ENCODE measurements at places on chromosomes 3 and 15.

- no peak for DNase-seq
Observed at GRCh38 chr15:70608144-70608543, 155.2 kb downstream of the UACA start.

DNA sequence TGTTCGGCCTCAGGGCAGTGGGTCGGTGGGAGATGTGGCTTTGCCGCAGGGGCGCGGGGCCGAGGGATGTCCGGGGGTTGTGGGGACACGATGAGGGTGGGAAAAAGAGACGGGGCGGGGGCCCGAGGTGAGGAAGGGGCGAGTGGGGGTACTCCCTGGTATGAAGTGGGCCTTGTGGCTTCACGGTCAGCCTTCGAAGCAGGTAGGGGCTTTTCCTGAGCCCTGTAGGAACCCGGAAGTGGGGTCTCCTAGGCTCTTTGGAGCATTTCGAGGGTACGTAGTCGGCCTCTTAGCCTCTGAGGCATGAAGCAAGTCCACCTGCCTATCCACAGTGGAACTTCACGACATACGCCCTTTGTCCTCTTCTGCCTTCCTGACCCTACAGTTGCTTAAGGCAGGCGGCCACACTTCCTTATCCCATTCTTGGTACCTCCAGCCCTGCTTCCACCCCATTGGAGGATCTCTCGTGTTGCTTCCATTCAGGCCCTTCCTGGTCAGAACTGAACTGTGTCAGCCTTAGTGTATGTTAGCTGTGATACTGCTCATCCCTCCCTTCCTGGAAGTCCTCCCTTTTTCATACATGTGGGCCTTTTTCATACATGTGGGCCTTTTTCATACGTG lies 389 bp downstream of the ARPC4 start:
- DNase-seq, result peak; percentile 20

DNA sequence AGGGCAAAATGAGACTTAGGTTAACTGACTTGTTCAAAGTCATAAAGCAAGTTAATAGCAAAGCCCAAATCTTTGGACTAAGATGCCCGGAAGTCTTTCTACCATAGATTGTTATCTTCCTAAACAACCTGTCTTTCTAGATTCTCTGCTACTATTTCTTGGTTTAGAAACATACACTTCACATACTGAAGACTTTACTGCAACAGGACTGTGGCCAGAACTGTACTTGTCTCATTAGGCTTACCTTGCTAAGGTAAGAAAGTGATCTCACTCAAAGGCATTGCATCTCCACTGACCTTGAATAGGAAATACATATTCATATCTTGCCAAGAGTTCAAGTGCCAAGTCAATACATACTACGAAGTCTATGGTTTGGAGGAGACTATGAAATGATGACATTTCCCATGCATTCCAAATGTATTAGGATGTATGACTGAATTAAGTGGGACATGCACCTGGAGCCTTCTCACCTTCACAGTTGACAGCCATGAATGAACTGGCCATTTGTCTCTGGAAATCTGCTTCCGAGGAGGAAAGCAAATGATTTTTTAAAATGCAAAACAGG lies 5.0 kb downstream of the ZDHHC3 start:
- no peak for DNase-seq

- no peak for DNase-seq
Observed at GRCh38 chr3:11610700-11611275, 32.9 kb downstream of the VGLL4 start.

- no peak for DNase-seq
Observed at GRCh38 chr3:39232859-39233258, 40.5 kb upstream of the XIRP1 start.

DNA sequence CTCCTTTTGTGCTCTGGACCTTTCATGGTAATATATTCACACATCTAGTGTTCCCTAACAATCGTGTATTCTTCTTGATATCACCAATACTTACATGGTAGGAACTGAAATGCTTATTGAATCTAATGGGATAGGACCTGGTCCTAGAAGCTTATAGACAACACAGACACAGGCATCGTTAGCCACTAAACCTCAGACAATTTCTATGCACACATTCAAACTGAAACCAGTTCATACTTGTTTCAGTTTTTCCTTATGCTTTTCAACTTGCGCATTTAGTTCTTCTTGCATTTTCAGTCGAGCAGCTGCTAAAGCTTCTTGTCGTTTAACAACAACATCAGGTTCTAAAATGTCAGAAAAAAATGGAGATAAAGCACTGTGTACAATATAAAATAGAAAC lies 2.3 kb downstream of the SELENOS start:
- DNase-seq, result no peak
